ENCODE measurements at places on chromosomes 1 and 21.

GRCh38 chr21:45041984-45042663, 32.3 kb upstream of the ADARB1 start:
- no peak for DNase-seq

DNA sequence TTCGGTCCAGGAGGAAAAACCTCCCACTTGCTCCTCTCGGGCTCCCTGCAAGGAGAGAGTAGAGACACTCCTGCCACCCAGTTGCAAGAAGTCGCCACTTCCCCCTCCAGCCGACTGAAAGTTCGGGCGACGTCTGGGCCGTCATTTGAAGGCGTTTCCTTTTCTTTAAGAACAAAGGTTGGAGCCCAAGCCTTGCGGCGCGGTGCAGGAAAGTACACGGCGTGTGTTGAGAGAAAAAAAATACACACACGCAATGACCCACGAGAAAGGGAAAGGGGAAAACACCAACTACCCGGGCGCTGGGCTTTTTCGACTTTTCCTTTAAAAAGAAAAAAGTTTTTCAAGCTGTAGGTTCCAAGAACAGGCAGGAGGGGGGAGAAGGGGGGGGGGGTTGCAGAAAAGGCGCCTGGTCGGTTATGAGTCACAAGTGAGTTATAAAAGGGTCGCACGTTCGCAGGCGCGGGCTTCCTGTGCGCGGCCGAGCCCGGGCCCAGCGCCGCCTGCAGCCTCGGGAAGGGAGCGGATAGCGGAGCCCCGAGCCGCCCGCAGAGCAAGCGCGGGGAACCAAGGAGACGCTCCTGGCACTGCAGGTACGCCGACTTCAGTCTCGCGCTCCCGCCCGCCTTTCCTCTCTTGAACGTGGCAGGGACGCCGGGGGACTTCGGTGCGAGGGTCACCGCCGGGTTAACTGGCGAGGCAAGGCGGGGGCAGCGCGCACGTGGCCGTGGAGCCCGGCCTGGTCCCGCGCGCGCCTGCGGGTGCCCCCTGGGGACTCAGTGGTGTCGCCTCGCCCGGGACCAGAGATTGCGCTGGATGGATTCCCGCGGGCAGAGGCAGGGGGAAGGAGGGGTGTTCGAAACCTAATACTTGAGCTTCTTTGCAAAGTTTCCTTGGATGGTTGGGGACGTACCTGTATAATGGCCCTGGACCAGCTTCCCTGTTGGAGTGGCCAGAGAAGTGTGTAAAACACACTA, 45.3 kb downstream of the MRPL39 start:
- peak; percentile 90 for DNase-seq

- DNase-seq = no peak
Observed at GRCh38 chr1:7010534-7011200, 225.4 kb downstream of the CAMTA1 start.

DNA sequence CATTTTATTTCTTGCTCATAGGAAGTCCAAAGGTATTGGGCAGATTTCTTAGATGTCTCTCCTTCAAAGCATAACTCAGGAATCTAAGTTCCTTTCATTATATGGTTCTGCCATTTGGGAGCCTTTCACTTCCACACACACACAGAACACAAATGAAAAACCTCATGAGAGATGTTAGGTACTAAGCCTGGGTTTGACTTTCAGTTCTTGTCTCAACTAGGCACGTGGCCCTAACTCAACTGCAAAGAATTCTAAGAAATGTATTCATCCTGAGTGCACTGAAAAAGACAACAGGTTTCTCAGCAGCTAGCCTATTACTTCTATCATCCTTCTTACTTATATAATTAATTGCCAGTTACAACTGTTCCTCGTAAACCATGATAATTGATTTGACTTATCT, 190.0 kb upstream of the SAMSN1 start:
- DNase-seq = no peak

GRCh38 chr1:202293569-202293968, 48.2 kb downstream of the UBE2T start:
- DNase-seq = no peak

DNA sequence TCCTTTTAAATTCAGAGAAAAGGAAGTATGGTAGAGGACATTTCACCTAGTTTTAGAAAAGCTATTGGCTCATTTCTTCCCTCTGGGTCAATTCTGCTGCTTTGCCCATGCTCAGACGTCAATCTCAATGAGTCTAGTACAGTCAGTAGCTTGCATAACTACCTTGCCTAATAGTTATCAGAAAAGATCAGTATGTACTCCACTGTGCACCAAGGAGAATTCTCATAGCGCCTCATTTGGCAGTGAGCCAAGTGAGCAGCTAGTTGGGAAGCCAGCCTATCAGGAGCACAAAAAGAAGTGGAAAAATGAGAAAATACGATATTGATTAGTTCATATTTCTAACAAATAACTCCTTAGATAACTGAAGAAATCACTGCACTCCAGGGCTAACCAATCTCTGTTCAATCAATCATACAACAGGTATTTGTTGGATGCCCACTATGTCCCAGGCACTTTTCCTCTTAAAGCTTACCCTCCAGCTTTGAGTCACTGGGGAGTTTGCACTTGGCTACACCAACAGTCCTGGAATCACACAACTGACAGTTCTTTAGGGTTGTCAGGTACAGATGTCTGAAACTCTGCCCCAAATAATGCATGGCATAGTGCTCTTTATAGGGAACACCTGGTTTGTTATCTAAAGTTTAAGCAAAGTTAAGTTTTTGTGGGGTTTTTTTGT, 50.2 kb downstream of the PRDX6 start:
- DNase-seq = peak; percentile 8

GRCh38 chr1:101112051-101112780, 86.6 kb upstream of the DPH5 start:
- DNase-seq = no peak

GRCh38 chr1:169070547-169070946, 35.9 kb upstream of the ATP1B1 start:
- DNase-seq = no peak

GRCh38 chr1:173648880-173649605, 13.9 kb downstream of the TEX50 start:
- no peak for DNase-seq

GRCh38 chr1:231421971-231422797, at the start of gene EGLN1:
TSS of gene EGLN1 (minus strand) at chr1:231422287. CDS start at chr1:231421888, 399 bp downstream.
- DNase-seq = peak; percentile 86

DNA sequence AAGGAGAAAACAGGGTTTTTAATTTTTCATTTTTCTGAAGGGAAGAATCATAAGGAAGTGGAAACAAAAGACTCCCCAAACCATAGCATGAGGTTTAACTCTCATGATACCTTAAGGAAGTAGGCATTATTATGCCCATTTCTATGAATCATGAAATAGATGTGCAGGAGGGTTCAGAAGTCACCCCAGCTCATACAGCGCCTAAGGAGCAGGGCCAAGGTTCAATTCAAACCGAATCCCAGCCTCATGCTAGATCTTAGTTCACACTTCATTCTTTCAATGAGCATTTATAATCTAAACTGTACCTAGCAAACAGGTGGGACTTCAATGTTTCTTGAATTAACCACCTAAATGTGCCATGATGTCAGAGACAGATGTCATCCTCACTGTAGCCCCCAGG, 111.9 kb upstream of the SLC25A33 start:
- no peak for DNase-seq

GRCh38 chr1:244454412-244454811, 2.7 kb upstream of the ADSS2 start:
- no peak for DNase-seq

- no peak for DNase-seq
Observed at GRCh38 chr21:44885615-44886014, 12.1 kb upstream of the PTTG1IP start.

DNA sequence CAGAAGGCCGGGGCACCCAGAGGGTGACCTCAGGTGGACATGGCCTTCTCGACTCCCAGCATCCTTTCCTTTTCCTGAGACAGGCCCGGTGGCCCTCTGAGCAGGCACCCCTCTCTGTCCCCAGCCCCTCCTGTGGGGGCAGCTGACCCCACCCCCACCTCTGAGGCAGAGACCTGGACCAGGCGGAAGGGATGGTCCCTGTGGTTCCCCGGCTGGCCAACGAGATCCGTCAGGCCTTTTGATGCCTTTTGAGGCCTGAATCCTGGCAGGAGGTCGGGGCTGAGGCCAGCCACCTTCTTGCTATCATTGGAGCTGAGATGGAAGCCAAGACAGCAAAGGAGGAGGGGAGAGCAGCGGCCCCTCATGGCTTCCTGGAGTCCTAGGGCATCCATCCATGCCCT, 50.2 kb upstream of the ACTRT2 start:
- DNase-seq = no peak

DNA sequence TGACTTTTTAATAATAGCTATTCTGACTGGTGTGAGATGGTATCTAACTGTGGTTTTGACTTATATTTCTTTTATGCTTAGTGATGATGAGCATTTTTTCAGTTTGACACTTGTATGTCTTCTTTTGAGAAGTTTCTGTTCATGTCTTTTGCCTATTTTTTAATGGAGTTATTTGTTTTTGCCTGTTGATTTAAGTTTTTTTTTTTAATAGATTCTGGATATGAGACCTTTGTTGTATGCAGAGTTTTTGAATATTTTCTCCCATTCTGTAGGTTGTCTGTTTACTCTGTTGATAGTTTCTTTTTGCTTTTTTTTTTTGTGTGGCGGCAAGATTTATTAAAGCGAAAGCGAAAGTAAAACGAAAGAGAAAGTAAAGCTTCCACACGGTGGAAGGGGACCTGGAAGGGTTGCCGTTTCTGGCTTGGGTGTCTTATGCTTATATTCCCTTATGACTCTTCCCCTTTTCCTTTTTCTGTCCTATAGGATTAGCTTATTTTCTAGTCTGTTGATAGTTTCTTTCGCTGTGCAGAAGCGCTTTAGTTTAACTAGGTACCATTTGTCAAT, 67.6 kb downstream of the TBX19 start:
- DNase-seq = no peak

GRCh38 chr1:157771661-157772425, 5.1 kb downstream of the FCRL2 start:
- no peak for DNase-seq

GRCh38 chr1:160494620-160495019, 28.4 kb downstream of the SLAMF6 start:
- DNase-seq = no peak

DNA sequence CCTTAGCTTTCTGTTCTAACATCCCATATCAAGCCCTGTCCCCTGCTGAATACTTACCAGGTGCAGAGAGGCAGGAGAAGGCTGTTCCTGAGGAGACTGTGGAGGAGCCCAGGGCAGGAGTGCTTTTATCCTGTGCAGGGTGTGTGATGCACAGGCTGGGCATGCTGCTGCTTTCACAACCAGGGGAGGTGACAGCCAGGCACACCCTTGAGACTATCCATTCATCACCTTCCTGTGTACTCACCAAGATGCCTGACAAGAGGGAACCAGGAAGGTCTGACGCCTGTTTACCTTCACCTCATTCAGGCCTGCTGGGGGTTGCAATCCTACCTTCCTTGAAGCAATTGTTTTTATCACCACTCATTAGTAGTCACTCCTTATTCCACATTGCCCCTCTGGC, at the start of gene LCE3E:
TSS of gene LCE3E (minus strand) at position 100 of the 400 bp plus-strand sequence. CDS start 572 bp downstream, outside the sequence.
- DNase-seq = no peak

DNA sequence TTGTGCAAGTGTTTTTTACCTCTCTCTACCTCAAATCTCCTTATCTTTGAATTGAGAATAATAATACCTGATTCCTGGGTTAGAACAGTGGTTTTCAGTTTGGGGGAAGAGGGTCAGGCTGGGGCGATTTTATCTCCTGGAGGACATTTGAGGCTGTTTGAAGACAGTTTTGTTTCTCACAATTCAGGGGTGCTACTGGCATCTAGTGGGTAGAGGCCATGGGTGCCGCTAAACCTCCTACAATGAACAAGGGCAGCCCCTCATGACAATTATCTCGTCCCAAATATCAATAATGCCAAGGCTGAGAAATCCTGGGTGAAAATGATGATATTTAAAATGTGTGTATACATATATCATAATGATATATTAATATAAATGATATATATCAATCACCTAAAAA, 139.1 kb upstream of the USH2A start:
- no peak for DNase-seq

DNA sequence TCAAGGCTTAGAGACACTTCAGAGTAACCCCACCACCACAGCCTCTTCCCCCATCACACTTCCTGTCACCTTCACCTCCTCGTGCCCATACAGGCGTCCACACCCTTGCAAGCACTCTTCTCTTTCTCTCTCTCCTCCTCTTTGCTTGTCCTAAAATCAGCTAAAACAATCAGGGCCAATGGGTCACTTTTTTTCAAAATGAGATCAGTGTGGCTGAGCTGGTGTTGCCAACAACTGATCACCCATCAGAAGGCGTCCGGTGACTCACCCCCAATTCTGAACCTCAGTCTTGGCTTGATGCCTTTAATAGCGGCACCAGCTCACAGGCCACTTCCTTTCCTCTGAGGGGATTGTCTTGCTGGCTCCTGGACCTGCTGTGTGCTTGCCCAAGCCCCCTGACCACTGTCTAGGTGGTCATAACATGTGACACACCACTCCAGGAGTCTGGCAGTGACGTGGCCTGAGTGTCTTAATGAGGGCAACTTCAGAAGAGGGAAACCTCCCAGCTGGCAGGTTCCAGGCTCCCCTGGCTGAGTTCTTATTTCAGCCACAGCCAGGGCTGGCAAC, 1.6 kb downstream of the DRAXIN start:
- DNase-seq = peak; percentile 81

DNA sequence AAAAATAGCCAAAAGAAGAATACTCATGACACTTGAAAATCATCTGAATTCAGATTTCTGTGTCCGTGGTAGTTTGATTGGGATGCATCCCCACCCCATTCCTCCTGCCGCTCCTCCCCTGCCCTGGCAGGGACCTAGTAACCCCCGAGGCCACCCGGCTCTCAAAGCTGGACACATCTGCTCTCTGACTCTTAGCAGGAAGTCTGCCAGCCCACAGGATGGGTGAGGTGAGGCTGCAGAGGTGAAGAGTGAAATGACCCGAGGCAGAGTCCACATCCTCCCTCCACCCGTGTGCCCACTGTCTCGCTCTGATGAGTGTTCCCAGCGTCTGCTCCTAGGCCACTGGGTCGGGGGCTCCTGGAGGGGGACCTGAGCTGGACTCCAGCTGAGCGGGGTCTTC, 308.5 kb upstream of the VAMP3 start:
- DNase-seq = no peak

GRCh38 chr1:82820816-82821215, 1020.1 kb downstream of the ADGRL2 start:
- no peak for DNase-seq

GRCh38 chr1:206702260-206702659, 17.6 kb downstream of the MAPKAPK2 start:
- DNase-seq = no peak

- DNase-seq = peak; percentile 55
Observed at GRCh38 chr1:65079941-65080340, 68.1 kb upstream of the AK4 start.

GRCh38 chr1:228148935-228149405, 760 bp upstream of the GJC2 start:
- no peak for DNase-seq

DNA sequence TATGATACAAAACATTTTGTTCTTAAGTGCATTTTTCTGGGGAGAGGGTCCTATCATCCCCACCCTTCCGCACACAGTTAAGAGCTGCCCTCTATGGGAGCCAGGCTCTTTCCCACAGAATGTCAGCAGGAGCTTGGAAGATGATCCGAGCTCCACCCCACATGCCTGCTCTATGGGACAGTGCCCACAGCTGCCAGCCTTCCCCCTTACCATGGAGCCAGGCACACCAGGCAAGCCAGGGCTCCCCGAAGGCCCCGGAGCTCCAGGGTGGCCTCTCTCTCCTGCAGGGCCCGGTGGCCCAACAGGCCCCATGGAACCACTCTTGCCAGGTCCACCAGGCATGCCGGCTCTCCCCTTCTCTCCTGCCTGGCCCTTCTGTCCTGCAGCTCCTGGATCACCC, 10.4 kb upstream of the PEF1 start:
- DNase-seq = no peak
